ENCODE measurements at places on chromosomes 5 and 9.

GRCh38 chr5:59548807-59549357 lies 344.6 kb downstream of the PDE4D start:
- H3K27me3 ChIP-seq, result no peaks in the 10 kb centered on the region
- no peaks in the 10 kb centered on the region for H3K36me3 ChIP-seq
- H3K4me3 ChIP-seq, result no peak overlapping the region
- DNase-seq, result no peak
- H3K27ac ChIP-seq, result no peak overlapping the region

DNA sequence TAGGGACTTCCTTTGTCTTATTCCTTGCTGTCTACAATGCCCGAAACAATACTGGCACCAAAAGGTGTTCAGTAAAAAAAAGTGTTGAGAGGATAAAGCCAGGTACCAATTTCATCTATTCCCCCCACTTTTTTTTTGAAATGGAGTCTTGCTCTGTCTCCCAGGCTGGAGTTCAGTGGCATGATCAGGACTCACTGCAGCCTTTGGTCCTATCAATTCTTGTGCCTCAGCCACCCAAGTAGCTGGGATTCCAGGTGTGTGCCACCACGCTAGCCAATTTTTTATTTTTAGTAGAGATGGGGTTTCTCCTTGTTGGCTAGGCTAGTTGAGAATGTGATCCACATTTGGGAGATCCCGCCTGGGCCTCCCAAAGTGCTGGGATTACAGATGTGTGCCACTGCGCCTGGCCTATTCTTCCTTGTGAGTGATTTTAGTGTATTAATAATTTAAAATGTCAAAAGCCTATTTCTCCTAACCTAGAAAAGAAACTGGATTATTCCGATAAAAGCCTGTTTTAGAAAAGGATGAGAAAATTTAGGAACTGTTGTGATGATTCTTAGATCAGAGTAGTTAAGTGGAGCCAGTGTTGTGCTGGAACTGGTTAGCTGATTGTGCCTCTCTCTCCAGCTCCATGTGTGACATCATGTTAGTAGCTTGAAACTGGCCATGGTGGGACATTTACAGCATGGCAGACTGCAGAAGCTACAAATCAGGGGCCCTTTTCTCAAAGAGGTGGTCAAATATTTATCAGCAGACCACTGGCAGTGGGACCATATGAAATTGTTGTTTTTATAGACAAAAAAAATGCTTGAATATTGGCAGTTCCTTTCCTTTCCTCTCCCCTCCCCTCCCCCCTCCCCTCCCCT lies 14.3 kb downstream of the CDC42SE2 start:
- peaks cover 13% of the 10 kb centered on the region for H3K4me1 ChIP-seq
- H3K36me3 ChIP-seq, result no peaks in the 10 kb centered on the region
- H3K27me3 ChIP-seq, result no peaks in the 10 kb centered on the region
- no peak overlapping the region for H3K4me3 ChIP-seq

DNA sequence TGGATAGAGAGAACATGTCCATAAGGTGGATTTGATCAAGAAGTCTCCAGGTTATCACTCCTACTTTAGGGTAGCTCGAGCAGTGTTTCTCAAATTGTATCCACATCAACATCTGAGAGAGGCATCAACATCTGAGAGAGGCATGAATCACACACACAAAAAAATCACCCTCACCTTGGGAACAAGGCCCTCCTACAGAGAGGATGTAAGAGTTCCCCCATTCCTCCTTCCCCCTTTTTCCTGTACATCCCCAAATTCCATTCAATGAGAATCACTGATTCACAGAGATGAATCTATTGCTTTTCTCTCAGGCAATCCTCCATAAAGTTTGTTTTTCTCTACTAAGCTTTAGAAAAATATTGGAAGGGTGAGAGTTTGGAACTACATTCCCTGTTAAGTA lies 233.4 kb upstream of the CDH6 start:
- H3K4me1 ChIP-seq, result no peaks in the 10 kb centered on the region
- no peaks in the 10 kb centered on the region for H3K36me3 ChIP-seq
- no peak for DNase-seq
- H3K4me3 ChIP-seq, result no peak overlapping the region
- no peaks in the 10 kb centered on the region for H3K27me3 ChIP-seq

DNA sequence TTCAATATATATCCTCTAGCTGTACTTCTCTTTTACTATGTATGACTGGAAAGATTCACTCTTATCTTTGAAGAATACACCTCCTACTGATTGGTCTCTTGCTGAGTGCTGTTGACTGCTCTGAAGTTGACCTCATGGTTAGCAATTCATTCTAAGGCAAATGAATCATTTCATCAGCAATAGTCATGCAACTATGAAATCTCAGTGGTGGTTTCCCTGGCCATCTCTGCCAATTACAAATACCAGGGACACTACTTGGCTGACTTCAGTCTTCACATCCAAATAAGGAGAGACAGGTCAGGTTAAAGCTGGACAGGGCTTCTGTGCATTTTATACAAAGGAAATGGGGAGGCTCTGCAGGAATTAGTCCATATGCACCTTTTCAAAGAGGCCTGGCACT lies 333.5 kb upstream of the ACTBL2 start:
- H3K4me1 ChIP-seq, result no peaks in the 10 kb centered on the region
- no peaks in the 10 kb centered on the region for H3K27me3 ChIP-seq
- H3K27ac ChIP-seq, result no peak overlapping the region
- H3K4me3 ChIP-seq, result no peak overlapping the region
- no peak for DNase-seq
- H3K36me3 ChIP-seq, result no peaks in the 10 kb centered on the region

DNA sequence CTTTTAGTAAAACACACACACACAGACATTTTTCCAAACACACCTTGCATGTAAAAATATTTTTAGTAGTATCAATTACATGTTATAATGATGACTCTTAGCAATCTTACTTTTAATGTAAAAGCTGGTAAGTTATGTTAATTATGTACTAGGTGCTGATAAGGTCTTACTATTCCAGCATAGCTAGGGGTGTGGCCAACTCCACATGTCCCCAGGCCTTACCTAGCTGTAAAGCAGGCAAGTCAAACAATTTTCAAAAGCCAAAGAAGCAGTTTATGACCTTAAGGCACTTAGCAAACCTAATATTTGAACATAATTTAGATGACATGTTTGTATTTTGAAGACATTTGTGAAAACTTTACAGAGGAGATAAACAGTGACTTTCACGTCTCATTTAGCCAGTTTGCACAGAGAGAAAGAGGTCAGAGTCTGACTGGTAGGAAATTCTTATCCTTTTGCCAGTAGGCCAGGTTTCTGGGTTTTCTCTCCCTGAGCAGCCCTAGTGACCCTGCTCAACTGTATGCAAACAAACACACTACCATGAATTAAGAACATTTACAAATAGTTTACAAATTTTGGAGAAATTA lies 26.5 kb upstream of the GPX3 start:
- no peak overlapping the region for H3K4me3 ChIP-seq
- H3K27me3 ChIP-seq, result no peaks in the 10 kb centered on the region
- H3K27ac ChIP-seq, result no peak overlapping the region
- no peaks in the 10 kb centered on the region for H3K4me1 ChIP-seq
- DNase-seq, result no peak
- no peaks in the 10 kb centered on the region for H3K36me3 ChIP-seq

DNA sequence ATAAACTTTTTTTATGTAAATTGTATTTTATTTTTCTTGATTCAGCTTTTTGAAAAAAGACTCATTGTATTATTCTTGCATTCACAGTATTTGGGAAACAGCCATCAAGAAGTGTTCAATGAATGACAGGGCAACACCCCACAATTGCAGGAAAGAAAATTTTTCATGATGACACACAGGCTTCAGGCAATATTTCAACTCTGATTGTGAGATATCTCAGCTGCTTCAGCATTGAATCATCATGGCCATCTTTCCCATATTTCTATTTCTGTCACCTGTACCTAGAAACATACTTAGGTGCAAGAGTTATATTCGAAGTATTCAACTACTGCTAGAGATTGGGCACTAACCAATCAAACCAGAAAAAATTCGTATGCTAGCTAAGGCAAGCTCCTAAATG lies 446.0 kb downstream of the ISL1 start:
- no peaks in the 10 kb centered on the region for H3K4me1 ChIP-seq
- H3K4me3 ChIP-seq, result no peak overlapping the region
- H3K27me3 ChIP-seq, result no peaks in the 10 kb centered on the region
- H3K36me3 ChIP-seq, result no peaks in the 10 kb centered on the region

DNA sequence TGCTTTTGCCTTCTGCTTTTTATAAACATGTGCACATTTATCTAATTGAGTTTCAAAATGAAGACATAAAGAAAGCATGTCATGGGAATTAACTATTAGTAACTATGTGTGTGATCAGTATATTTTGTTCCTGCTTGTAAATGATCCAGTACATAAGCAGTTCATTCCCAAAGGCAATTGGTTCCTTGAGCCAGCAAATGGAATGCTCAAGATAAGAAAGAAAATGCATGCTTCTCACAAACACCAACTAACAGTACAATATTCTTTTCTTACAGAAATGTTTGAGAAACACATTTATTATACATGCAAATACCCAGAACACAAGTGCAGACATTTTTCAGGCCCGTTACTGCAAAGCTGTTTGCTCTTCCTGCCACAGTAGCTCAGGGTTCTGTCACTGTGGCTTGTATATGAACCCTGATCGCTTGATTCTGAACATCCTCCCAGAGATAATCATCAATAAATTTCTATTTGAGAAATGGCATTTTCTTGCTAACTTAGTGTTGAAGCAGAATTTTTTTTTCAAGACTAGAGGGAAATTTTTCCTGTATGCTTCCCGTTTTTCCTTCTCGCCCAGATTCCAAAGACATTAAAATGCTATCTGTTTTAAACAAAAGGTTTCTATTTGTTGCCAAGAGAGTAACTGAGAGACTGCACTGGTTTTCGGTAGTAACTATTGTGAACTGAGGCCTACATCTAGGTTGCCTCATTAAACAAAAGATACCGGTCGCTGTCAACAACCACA lies 1.9 kb downstream of the GNAQ start:
- H3K27me3 ChIP-seq, result no peaks in the 10 kb centered on the region
- H3K36me3 ChIP-seq, result no peaks in the 10 kb centered on the region
- no peak for DNase-seq
- H3K4me1 ChIP-seq, result peaks cover 19% of the 10 kb centered on the region
- H3K4me3 ChIP-seq, result peak overlapping the region; percentile 78
- H3K27ac ChIP-seq, result peak overlapping the region; percentile 81

DNA sequence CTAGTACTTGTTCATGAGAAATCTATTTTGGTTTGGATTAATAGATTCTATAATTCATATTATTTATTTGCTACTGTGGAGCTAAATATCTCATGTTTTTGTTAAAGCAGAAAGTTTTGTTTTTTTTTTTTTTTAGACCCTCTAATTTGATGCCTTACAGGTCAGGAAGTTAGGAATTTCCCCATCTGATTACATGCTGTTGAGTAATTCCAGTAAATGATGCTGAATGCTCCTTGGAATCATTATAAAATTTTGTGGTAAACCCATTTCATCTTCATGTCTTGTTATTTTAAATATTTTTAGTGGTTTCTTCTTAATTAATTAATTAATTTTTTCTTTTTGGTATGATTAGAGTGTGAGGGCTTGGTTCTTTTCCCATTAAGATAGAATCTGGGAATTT lies 35.6 kb downstream of the NNT start:
- H3K4me1 ChIP-seq, result no peaks in the 10 kb centered on the region
- DNase-seq, result no peak
- H3K27me3 ChIP-seq, result no peaks in the 10 kb centered on the region
- no peak overlapping the region for H3K4me3 ChIP-seq
- H3K36me3 ChIP-seq, result peaks cover 12% of the 10 kb centered on the region

DNA sequence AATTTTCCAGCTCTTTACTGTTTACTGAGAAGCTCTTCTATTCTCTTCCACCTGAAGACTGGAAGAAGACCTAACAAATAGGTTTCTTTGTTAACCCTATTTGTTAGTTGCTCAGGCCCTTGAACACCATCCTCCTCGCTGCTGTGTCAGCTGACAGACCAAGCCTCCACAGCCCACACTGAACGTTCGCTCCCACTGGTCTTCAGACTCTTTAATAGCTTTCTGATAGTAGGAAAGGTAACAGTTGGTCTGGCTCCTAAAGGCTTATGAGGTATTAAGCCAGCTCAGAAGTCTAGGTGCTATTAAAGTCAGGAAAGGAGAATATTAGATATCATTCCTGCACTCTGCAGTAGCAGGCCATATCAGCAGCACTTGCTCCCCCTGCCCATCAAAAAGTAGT lies 23.3 kb upstream of the F2R start:
- H3K4me1 ChIP-seq, result no peaks in the 10 kb centered on the region
- H3K27ac ChIP-seq, result no peak overlapping the region
- no peaks in the 10 kb centered on the region for H3K27me3 ChIP-seq
- no peak overlapping the region for H3K4me3 ChIP-seq
- DNase-seq, result no peak

DNA sequence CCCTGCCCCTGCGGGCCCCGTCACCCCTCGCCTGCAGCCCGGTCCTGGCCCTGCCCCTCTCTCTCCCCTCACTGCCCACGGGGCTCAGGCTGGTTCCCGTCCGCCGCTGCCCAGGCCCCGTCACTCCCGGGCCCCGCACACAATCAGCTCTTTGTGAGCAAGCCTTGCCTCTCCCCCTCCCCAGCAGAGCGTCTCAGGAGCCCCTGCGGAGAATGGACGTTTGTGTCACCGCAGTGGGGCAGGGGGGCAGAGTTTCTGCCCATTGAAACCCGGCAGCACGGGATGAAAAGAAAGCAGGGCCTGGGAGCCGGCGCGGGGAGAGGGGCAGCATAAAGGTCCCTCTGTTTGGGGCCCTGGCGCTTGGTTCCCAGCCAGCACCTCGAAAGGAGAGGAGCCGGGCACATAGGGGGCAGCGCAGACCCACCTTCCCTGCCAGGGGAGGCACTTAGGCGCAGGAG lies 13.5 kb upstream of the NUP214 start:
- H3K4me3 ChIP-seq, result no peak overlapping the region
- DNase-seq, result no peak
- H3K27ac ChIP-seq, result no peak overlapping the region

- H3K27me3 ChIP-seq, result no peaks in the 10 kb centered on the region
- no peak overlapping the region for H3K4me3 ChIP-seq
- H3K4me1 ChIP-seq, result no peaks in the 10 kb centered on the region
- DNase-seq, result no peak
Observed at GRCh38 chr5:59218424-59219045, 635.7 kb downstream of the RAB3C start.

DNA sequence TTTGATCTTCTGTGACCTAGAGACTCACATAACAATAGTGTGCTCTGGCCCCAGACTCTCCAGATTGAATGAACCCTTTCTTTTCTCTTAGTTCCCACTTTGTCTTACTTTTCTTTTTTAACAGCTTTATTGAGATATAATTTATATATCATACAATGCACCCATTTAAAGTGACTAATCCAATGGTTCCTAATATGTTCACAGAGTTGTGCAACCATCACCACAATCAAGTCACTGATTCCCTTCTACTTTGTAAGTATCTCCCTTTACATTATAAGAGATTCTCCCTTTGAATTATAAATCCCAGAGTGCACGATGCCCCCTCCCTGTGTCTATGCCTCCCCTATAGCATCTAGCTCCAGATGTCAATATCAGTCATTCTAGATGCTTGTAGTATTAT lies 172.4 kb downstream of the HINT1 start:
- DNase-seq, result no peak
- H3K27ac ChIP-seq, result no peak overlapping the region
- H3K27me3 ChIP-seq, result no peaks in the 10 kb centered on the region
- H3K36me3 ChIP-seq, result no peaks in the 10 kb centered on the region
- no peak overlapping the region for H3K4me3 ChIP-seq

Measured in effector memory CD4-positive, alpha-beta T cell (primary cell).